ENCODE measurements at places on chromosomes 5 and 9.

GRCh38 chr5:106875591-106876297 lies 795.0 kb downstream of the EFNA5 start:
- DNase-seq, result no peak

- no peak for DNase-seq
Measured at GRCh38 chr5:111326551-111326950, 102.4 kb downstream of the CAMK4 start.

GRCh38 chr9:122200960-122201595 lies 27.7 kb downstream of the LHX6 start:
- no peak for DNase-seq

- no peak for DNase-seq
Measured at GRCh38 chr5:74200560-74200959, 440.0 kb downstream of the ENC1 start.

GRCh38 chr5:68973696-68974095 lies 120.1 kb upstream of the SLC30A5 start:
- no peak for DNase-seq
